Esophagus squamous epithelium (tissue), 5 donors: ENCODE measurements at places on chromosomes 16 and 17. TPM values are rescaled to one million over a fixed set of nuclear protein-coding genes. Genes with fewer than 3 reads are reported as not detected.

DNA sequence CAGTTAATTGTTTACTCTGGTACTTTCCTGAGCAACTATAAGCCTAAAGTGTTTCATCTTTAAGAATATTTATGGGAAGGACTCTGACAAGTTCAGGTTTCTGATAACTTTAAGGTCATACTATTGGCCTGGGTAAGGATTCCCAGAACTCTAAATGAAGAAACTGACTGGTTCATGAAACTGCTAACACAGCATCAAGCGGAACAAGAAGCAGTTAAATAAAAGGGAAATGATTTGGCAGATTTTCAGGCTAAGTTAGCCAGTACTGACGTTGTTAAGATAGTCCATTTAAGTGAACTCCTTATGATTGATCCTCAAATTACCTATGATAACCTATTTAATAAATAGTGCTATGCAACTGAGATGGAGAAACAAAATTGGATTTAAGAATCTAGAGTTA lies 101.6 kb upstream of the CES5A start:
- no peak for DNase-seq

The KRT17 gene
- 67.2 TPM for total RNA-seq

DNA sequence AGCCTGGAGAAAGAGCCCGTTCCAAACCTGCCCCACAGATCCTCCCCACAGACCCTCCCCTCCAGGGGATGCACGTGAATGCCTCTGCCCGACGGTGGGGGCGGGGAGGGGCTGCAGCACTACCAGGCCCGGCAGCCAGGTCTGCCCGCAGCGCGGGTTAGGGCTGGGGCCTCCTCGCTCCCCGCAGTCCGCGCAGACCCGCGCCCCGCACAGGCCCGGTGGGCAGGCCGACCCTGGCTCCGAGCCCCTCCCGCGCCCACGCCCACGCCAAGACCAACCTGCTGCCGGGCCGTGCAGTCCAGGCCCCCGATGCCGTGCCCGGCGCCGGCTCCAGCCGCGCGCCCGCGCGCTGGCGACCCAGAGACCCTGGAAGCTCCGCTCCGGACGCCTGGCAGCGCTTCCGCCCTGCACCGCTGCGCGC lies at the start of gene RPUSD1:
TSS of gene RPUSD1 (minus strand) at position 404 of the 421 bp plus-strand sequence. CDS start 644 bp downstream, outside the sequence.
- DNase-seq = no peak

GRCh38 chr16:79348521-79349306 lies 251.8 kb downstream of the MAF start:
- no peak for DNase-seq

GRCh38 chr16:56736476-56736875 lies 6.5 kb downstream of the NUP93 start:
- no peak for DNase-seq

The IL32 gene
- total RNA-seq = 14.0 TPM

The WFDC1 gene
- 7.6 TPM for total RNA-seq

The NOD2 gene
- 28.1 TPM for total RNA-seq

DNA sequence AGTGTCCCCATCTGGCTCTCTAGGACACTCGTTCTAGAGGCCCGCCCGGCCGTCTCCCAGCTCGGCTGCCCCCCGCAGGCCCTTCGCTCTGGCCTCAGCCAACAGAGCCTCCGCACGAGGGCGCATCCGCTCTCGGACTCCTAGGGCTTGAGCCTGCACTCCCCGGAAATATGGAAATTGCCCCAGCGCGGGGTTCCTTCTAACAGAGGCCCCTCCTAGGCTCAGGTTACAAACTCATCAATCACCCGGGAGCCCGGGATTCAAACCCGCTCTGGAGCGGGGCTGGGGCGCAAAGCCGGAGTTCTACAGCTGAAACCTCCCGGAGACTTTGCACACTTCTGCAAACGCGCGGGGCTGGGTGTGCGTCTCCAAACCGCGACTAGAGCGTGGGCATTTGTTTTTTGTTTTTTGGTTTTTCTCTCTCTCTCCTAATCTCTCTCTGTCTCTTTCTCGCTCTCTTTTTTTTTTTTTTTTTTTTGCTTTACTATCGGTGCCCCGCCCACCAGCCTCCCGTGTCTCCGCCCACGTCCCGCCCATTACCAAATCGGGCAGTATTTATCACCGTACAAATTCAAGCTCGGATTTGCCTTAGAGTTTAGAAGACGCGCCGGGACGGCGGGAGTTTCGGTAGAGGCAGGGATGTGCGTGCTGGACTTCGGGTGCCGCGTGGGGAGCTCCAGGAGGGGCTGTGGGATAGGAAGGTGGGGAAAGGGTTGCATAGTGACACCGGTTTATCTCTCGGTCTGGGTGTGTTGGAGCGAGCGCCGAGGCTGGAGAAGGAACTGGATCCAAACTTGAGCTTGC lies 2.4 kb upstream of the FOXL1 start:
- no peak for DNase-seq

The TPPP3 gene
- total RNA-seq = 3.0 TPM

The CPSF4L gene
- not detected for total RNA-seq

DNA sequence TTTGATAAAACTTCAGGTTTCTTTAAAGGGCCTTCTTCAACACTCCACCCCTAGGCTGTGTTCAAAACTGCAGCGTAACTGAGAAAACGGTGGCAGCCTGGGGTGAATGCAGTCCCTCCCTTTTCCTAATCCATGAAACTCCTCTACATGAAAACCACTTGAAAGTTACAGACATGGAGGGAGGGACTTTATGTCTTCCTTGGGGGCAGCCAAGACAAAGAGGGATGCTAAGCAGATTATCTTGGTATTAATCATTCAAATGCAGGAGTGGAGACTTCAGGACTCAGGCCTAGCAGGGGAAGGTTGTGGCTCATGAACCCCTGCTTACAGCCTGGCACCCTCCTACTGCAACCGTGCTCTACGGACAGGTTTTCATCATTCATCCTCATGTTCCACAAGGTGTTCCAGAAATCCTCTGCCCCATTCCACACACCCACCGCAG lies 46.8 kb downstream of the RNF112 start:
- DNase-seq = no peak

GRCh38 chr17:17770632-17771044 lies 66.1 kb downstream of the SREBF1 start:
- no peak for DNase-seq

DNA sequence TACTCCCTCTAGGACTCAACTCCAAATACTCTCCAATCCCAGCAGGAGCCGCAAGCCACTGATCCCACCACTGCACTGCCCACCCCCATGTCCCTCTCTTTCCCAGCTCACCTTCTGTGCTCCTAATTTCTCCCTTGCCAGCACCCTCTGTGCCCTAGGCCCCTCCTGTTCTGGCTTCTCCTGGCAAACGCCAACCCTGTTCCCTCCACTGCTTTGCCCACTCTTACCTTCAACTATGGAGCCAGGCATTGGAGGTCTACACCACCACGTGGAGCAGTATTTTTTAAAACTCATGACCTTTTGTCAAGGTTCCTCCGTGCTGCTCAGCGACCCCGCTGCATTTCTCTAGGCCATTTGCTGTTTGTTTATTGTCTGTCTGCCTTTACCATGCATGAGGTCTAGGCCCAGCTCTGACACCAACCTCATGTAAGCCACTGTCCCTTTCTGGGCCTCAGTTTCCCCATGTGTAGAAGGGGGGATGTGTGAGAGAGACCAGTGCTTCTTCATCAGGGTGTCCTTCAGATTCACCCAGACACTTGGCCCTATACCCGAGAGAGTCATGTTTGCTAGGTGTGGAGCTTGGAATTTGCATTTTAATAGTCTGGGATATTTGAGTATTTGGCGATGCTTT lies 4.6 kb downstream of the CCDC102A start:
- DNase-seq = no peak

- DNase-seq = no peak
Measured at GRCh38 chr17:10125531-10126275, 72.7 kb downstream of the GAS7 start.

DNA sequence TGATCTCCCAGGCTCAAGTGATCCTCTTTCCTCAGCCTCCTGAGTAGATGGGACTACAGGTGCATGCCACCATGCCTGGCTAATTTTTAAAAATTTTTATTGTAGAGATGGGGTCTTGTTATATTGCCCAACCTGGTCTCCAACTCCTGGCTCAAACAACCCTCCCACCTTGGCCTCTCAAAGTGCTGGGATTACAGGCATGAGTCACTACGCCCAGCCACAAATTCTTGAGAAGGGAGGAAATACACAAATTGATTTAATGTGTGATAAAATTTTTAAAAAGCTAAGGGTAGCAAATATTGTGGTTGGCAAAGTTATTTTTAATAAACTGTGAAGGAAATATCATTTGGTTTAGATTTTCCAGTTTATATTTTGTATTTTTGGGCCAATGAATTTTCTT lies 9.6 kb downstream of the ITGAD start:
- DNase-seq = no peak
